ENCODE measurements at places on chromosomes 5 and 9.

DNA sequence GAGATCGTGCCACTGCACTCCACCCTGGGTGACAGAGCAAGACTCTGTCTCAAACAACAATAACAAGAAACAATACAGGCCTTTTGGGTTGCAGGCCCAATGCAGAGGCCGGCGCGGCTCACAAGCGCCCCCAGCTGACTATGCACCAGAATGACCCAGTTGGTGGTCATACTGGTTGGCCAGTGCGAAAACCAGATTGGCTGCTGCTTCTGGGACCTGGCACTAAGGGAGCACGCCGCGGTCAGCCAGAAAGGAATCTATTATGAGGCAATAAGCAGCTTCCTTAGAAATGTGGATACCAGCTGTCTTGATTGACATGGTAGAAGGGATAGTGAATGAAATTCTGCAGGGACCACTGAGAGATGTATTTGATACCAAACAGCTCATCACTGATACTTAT is 35.0 kb downstream of the RANBP17 start:
- no peak overlapping the region for H3K27ac ChIP-seq
- DNase-seq: peak; percentile 19
- no peaks in the 10 kb centered on the region for H3K36me3 ChIP-seq
- H3K4me3 ChIP-seq: no peak overlapping the region
- H3K4me1 ChIP-seq: peaks cover 11% of the 10 kb centered on the region

DNA sequence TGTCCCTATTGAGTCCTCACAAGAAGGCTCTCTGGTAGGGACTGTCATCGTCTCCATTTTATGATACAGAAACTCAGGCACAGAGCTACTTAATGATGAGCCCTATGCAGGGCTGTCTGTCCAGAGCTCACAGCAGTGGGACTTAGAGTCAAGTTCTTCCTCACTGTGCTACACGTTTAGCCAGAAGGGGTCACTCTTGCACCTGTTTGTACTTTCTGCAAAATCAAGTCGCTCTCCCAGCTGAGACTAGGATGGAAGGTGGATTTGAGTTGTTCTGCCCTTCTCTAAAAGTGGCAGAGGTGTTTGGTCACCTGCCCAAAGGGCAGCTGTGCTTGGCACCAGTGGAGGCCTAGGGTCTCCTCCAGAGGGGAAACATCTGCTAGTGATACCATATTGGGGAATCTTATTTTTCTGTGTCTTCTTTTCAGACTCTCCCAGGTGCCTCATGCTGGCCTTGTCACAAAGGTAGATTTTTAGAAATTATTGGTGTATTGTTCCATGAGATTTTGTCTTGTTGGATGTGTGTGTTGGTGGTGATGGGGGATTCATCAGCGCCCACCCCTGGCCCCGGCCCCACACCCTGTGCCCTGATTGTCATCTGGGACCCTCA is 104.2 kb downstream of the PPARGC1B start:
- peak; percentile 94 for DNase-seq
- H3K27me3 ChIP-seq: no peaks in the 10 kb centered on the region
- no peaks in the 10 kb centered on the region for H3K36me3 ChIP-seq
- peaks cover 9% of the 10 kb centered on the region for H3K4me1 ChIP-seq
- H3K27ac ChIP-seq: no peak overlapping the region
- H3K4me3 ChIP-seq: no peak overlapping the region

- no peaks in the 10 kb centered on the region for H3K27me3 ChIP-seq
- no peak overlapping the region for H3K27ac ChIP-seq
- H3K4me1 ChIP-seq: 0 out of 2 replicates have a peak, but pooled peaks cover 4% of the 10 kb centered on the region
- no peaks in the 10 kb centered on the region for H3K36me3 ChIP-seq
- DNase-seq: no peak
- no peak overlapping the region for H3K4me3 ChIP-seq
Observed at GRCh38 chr9:78606001-78606379, 309.1 kb downstream of the PSAT1 start.

DNA sequence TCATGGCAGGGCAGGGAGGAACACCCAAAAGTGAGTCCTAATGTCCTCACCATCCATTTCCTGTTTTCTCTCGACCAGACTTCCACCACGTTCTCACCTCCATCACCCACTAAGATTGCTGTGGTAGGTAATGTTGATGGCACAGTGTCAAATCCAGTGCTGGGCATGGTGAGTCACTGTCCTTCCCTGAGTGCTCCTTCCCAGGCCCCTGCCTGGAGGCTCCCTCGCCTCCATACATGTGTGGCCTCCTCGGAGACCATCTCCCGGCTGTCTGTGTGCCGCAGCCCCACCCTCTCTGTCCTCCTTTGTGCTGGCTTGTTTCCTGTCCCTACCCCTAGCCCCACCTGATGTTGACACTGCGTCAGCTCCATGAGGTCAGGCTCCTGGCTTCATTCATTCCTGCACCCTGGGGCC is 177.5 kb downstream of the SYK start:
- H3K27me3 ChIP-seq: no peaks in the 10 kb centered on the region
- peak; percentile 73 for DNase-seq

DNA sequence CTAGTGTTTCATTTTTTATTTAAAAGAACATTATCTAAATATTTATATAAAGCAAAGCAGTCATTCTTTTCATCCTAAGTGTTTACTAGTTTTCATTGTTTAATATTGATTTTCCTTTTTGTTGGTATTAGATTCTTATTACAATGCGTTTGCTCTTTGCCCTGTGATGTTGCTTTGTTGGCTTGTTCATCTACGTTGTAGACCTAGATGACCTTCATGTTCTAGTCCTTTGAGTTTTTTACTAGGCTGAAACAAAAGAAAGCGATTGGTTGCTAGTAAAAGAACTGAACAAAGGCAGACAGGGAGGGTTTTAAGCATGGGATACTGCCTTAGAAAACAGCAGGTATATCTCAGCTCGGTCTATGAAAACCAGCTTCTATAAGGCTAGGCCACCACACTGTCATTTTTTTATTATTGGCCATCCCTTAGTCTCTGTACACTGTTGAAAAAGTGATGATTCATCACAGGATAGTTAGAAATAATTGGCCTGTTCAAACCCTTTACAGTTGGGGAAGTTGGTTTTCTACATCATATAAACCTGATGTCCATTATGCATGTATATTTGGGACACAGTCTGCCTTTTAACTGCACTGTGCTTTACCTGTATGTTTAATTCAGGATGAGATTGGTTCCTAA is 119.0 kb downstream of the ZCCHC7 start:
- DNase-seq: no peak
- no peak overlapping the region for H3K4me3 ChIP-seq
- no peaks in the 10 kb centered on the region for H3K27me3 ChIP-seq
- H3K27ac ChIP-seq: no peak overlapping the region
- no peaks in the 10 kb centered on the region for H3K4me1 ChIP-seq
- H3K36me3 ChIP-seq: no peaks in the 10 kb centered on the region

- no peak overlapping the region for H3K4me3 ChIP-seq
- peaks cover 16% of the 10 kb centered on the region for H3K27me3 ChIP-seq
- DNase-seq: no peak
- no peak overlapping the region for H3K27ac ChIP-seq
- no peaks in the 10 kb centered on the region for H3K4me1 ChIP-seq
Observed at GRCh38 chr5:136081217-136081591, 51.4 kb upstream of the SMAD5 start.

- no peaks in the 10 kb centered on the region for H3K27me3 ChIP-seq
- peaks cover 66% of the 10 kb centered on the region for H3K36me3 ChIP-seq
- no peak overlapping the region for H3K4me3 ChIP-seq
- peaks cover 34% of the 10 kb centered on the region for H3K4me1 ChIP-seq
- DNase-seq: peak; percentile 81
- H3K27ac ChIP-seq: peak overlapping the region; percentile 53
Observed at GRCh38 chr5:151034422-151035379, 14.3 kb downstream of the GPX3 start.

All from PC-3 (cell line).